Activated T-helper 9 cell treated with anti-CD3 and anti-CD28 coated beads, Interleukin-2, amount 50 U/mL, for 16 hours (primary cell): ENCODE measurements at places on chromosomes 1 and 21.

DNA sequence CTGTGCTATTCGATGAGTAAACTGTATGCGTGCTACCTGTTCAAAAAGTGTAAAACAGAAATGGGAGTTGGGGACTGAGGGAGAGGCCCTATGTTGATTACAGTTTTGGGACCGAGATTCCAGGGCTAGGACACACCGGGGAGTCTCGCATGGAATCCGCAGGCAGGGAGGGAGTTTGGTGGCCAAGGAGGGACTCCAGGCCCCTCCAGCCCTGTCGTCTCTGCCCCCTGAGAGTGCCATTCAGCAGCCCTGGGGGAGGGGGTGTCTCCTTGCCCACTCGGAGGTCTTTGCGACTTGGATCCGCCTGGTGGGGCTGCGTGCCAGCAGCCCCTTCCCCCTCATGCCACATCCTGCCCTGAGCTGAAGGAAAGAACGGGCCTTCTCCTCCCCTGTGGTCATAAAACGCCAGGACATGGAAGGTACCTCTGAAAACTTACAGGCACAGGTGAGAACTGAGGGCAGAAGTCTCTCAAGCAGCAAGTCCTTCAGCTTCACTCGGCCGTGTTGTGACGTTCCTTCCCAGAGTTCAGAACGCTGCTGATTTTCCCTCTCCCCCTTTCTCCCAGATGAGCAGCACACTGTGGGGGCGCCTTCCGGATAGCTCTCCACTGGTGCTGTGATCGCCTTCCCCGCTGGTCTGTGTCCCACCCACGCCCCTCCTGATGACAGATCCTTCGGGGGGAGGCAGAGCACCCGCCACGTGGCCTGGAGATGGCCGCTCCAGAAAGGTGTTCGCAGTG lies 141.4 kb downstream of the PEX14 start:
- DNase-seq: no peak

DNA sequence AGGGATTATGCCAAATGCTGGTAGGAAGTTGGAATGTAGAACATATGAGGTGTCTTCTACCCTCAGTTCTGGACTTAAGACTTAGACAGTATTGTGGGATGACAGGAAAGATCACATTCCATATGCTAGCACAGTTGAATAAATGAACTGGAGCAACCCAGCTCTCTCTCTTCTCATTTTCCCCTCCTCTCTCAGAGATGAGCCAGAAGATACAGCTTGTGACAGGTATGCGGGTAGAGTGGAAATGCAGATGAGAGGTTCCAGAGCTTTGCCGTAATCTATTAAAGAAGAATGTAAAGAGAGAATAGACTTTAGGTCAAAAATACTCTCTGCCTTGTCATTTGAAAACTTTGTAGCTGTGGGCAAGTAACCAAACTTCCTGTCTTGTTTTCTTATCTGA lies 32.5 kb upstream of the HMCN1 start:
- DNase-seq: no peak

GRCh38 chr1:221469476-221469875 lies 272.4 kb downstream of the DUSP10 start:
- no peak for DNase-seq

DNA sequence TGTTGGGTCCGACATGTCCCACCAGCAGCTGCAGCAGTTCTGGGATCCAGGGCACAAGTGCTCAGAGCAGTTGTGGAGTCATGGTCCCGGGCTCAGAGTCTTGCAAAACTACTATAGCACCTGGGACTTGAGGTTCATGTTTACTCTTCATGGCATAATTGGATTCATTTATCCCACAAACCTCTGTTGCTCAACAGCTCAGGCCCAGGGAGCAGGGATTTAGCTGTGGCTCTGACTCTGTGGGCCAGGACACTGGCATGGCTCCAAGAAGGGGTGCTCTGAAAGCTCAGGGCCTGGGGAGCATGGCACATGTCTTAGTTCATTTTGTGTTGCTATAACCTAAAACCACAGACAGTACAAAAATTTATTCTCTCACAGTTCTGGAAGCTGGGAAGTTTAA lies 626.7 kb upstream of the ADGRL2 start:
- no peak for DNase-seq

- no peak for DNase-seq
Observed at GRCh38 chr1:185373813-185374529, 56.9 kb upstream of the IVNS1ABP start.

- DNase-seq: no peak
Observed at GRCh38 chr1:100583827-100584226, 45.9 kb downstream of the GPR88 start.
